ENCODE measurements at places on chromosomes 13 and 19.

- DNase-seq, result no peak
These were observed 25.1 kb downstream of the TMPRSS9 start for GRCh38 chr19:2385053-2385721.

GRCh38 chr13:93397619-93398018 lies 171.0 kb downstream of the GPC6 start:
- no peak for DNase-seq

DNA sequence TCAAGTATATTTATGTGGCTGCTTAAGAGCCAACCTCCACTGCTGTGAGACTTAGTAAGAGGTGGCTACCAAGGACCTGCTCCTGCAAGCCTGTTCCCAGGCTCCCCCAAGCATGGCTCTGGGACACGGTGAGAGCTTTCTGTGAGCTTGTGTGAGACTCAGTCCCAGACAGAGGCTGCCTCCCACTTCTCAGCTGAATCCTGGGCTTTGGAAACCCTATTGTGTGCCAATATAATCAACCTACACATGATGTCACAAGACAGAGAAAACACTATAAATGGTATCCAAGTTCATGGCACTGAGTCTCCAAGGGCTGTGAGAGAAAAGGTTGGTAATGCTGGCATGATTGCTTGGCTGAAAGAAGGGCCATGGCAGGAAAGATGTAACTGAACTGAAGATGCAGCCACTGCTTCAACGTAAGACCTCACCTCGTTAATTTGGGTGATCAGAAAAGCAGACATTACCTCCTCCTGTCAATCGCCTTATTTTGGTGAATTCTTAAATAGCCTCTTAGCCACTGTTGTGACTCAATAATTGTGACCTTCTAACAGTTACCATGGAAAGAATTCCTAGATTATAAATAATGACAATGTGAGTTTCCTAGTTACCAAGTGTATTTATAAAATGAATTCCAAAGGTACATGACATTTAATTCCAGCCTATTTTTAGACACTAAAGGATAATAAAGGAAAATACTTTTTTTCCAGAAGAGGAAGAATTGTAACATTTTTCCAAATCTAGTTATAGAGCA lies 332.0 kb downstream of the IRS2 start:
- no peak for DNase-seq

GRCh38 chr19:10552510-10553053 lies 8.9 kb downstream of the ATG4D start:
- peak; percentile 75 for DNase-seq

DNA sequence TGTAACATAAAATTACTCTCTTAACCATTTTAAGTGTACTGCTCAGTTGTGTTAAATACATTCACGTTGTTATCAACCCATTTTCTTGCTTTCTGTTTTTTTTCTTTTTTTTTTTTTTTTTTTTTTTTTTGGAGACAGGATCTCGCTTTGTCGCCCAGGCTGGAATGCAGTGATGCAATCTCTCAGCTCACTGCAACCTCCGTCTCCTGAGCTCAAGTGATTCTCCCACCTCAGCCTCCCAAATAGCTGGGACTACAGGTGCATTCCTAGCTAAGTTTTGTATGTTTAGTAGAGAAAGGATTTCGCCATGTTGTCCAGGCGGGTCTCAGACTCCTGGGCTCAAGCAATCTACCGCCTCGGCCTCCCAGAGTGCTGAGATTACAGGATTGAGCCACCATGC lies 42.5 kb upstream of the C13orf42 start:
- no peak for DNase-seq

DNA sequence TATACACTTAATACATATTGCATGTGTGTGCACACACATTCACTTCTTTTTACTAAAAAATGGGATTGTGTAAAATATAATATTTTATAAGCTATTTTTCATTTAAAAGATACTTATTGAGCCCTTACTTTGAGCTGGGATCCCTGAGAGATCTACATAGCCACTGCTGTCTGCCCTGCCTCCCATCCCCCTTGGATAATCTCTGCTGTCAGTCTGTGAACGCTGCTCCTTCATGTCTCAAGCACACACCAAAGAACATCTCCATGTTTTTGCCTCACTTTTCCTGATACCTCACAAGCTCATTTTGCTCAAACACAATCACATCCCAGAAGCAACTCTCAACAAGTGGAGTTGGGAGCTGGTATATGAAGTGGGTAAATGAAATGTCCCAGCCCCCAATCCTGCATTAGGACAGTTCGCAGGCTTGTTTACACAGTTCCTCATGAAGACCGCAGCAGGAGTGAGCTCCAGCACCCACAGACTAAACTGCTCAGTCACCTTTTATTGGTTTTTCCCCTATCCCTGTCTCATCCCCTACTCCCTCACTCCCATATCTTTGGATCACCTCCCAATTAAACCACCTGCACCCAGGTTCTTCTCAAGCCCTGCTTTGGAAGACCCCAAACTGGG lies 108.3 kb upstream of the FRY start:
- no peak for DNase-seq

DNA sequence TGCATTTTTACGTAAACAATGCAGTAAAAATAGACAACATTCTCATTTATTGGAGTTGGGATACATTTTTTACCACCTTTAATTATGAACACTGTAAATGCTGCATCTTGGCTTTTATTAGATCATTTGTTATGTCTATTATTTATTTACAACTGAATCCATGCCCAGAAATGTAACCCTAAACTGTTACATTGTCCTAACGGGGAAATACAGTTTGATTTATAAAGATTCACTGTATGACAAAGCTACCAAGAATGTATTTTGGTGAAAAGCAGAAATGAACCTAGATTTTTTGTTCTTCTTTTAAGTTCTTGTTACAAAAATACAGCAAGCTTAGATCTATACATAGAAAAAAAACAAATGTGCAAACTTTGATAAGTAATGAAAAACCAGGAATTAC lies 1.1 kb downstream of the METTL21C start:
- no peak for DNase-seq

DNA sequence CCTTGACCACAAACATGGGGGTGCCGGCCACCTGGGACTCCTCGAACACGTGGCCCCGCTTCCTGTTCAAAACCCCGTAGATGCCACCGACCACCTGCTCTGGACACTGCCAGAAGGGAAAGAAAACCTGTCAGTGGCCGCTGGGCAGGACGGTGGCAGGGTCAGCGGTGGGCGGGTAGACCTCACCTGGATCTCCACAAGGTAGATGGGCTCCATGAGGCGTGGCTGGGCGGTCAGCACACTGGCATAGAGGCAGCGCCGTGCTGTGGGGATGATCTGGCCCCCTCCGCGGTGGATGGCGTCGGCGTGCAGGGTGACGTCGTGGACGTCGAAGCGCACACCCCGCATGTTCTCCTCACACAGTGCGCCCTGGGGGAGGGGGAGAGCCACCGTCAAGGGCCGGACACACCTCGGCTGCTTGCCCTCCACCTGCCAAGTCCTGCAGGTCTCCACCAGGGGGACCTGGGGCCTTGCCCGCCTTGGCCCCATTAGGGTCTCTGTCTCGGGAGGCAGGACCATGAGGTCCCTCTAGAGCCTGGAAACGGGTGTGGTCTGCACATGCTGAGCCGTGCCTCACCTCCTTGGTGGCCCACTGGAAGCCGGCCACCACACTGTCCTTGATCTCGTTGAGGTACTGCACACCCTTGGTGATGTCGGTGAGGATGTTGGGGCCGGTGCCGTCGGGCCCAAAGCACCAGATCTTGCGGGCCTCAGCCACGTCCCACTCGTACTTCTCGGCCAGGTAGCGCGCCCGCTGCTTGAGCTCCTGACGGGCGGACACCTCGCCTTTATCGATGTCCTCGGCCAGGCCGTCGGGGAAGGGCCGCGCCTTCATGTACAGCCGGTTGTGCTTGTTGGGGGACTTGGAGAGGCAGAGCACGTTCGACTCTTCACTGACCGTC lies 6.6 kb upstream of the DAPK3 start:
- DNase-seq, result no peak

DNA sequence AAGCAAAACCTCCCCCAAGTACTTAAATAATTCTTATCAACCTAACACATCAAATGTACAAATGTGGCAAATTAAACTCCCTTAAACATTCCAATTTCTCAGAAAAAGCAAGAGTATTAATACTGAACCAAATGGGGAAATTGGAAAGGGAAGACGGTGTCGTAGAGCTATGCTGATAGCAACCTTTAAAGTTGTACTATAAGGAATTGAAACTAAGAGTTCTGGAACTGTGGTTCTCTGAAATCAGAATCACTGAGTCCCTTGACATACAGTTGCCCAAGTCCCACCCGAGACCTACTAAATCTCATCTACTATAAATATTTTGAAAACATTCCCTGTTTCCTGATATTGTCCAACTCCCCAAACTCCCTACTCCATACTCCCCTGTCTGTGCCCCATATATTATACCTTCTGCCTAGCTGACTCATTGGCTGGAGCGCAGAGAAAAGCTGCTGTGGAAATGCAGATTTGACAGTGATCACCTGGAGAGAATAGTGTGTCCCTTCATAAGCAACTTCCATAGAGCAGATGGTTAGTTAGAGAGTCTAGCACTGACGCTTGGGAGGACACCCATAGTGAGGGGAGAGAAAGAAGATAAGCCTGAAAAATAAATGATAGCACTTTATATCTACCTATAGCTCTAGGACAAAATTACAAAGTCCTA lies 51.4 kb upstream of the ITM2B start:
- no peak for DNase-seq

DNA sequence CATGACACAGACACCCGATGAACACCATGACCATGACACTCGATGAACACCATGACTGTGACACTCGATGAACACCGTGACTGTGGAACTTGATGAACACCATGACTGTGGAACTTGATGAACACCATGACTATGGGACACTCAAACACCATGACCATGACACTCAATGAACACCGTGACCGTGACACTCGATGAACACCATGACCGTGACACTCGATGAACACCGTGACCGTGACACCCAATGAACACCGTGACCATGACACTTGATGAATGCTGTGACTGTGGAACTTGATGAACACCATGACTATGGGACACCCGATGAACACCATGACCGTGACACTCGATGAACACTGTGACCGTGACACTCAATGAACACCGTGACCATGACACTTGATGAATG lies 31.5 kb downstream of the ZFR2 start:
- DNase-seq, result no peak

DNA sequence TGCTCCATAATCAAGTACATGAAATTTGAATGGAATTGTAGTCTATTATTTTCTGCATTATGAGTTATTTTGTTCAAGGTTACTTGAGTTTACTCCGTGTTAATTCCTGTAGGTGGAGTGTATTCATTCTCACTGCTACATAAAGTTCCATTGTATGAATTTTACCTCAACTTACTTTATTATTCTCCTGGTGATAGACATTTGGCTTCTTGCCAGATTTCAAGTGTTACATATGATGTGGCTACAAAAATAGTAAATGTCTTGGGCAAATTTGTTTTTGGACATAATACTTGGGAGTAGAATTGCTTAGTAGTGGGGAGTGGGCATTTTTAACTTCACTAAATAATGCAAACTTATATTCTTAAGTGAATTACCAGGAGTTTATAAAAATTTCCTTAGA lies 328.9 kb downstream of the SHISA2 start:
- peak; percentile 2 for DNase-seq

GRCh38 chr13:77360032-77360685 lies 33.3 kb upstream of the MYCBP2 start:
- no peak for DNase-seq

DNA sequence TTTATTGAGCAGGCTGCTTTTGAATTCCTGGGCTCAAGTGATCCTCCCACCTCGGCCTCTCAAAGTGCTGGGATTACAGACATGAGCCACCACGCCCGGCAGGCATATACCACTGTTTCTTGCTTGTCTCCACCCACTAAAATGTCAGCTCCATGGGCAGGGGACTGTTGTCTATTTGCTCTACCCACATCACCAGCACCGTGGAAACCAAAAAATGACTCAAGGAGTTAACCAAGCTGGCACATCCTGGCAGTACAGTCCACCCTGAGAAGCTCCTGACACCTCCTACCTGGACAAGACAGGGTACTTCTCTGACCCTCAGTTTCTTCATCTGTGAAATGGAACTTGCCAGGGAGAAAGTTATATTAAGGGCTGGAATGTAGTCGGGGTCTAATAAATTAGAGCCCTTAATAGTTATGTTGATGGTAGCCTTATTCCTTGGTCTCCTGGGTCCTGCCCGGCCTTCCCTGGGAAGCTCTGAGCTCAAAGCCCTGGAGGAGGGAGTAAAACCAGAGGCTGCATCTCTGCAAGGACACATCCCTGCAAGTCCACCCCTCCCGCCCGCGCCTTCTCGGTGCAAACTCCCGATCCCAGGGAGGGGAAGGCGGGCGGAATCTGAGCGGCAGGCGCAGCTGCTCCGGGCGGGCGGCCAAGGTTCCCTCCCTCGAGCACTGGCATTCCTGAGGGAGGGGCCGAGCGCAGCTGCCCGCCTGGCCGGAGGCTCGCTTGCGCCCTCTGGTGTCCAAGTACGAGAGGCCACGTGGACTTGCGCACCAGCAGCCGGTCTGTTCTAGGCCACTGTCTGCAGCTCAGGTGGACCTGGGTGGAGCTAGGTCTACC lies 14.1 kb downstream of the RDH8 start:
- peak; percentile 86 for DNase-seq

- no peak for DNase-seq
These were observed 66.0 kb upstream of the TNFRSF19 start for GRCh38 chr13:23504180-23504579.

GRCh38 chr13:106373304-106373988 lies 162.0 kb downstream of the EFNB2 start:
- no peak for DNase-seq

GRCh38 chr13:99992949-99993351 lies 11.4 kb downstream of the ZIC2 start:
- no peak for DNase-seq

GRCh38 chr19:55206664-55207500 lies 2.4 kb downstream of the PTPRH start:
- DNase-seq, result peak; percentile 91

DNA sequence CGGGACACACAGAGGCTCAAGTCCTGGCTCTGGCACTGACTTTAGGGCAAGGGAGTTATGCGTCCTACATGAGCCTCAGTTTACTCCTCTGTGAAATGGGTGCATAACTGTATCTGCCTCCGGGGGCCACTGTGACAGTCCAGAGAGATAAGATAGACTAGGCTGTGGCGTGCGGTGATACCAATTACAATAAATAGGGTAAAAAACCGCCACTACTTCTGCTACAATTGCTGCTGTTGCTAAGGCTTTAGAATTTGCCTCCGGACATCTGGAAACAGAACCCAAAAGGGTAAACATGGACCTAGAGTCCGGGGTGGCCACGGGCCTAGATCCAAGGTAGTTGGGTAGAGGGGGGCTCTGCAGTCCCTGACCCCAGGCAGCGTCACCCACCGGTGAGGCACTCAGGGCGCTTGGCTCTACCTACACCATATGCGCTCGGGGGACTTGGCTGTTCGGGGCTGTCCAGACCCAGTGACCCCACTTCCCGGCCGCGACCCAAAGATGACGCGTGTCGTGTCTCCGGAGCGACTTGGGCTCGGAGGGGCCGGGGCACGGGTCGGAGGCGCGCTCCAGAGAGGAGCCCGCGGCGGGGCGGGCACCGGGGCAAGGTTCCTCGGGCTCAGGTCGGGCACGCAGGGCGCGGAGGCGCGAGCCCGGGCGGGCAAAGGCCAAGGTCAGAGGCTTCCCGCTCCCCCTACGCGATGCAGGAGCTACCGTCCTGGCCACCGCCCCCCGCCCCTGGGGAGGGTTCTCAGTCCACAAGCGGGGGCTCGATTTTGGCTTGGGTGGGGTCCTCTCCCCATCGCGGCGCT lies 1.1 kb downstream of the INSR start:
- peak; percentile 54 for DNase-seq

- peak; percentile 12 for DNase-seq
These were observed 8.9 kb upstream of the ZNF507 start for GRCh38 chr19:32336259-32337083.

GRCh38 chr13:51283371-51283770 lies 56.1 kb upstream of the SERPINE3 start:
- DNase-seq, result no peak

- no peak for DNase-seq
These were observed 30.1 kb upstream of the FFAR2 start for GRCh38 chr19:35417713-35418534.
